Retinal pigment epithelial cell (primary cell): ENCODE measurements at places on chromosomes 6 and 20.

- DNase-seq: no peak
These were observed 208.3 kb upstream of the RIMS1 start for GRCh38 chr6:71678091-71678490.

DNA sequence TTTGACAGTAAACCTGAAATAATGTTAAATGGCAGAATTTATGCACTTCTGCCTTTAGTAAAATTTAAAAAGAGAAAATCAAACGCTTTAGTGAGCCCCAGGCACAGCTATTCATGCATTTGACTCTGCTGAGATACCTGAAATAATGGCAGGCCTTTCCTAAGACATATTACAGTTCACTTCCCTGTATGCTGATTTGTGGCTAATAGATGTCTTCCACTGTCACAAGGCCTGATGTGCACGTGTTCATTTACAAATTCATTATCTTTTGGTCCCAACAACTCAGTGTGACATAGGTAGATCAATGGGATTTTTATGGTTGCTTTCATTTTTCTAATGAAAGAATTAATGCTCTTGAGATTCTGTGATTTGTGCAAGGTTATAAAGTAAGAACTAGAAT, 449.7 kb upstream of the RGS17 start:
- no peak for DNase-seq

GRCh38 chr20:20369250-20370093, 1.6 kb downstream of the INSM1 start:
- no peak for DNase-seq

DNA sequence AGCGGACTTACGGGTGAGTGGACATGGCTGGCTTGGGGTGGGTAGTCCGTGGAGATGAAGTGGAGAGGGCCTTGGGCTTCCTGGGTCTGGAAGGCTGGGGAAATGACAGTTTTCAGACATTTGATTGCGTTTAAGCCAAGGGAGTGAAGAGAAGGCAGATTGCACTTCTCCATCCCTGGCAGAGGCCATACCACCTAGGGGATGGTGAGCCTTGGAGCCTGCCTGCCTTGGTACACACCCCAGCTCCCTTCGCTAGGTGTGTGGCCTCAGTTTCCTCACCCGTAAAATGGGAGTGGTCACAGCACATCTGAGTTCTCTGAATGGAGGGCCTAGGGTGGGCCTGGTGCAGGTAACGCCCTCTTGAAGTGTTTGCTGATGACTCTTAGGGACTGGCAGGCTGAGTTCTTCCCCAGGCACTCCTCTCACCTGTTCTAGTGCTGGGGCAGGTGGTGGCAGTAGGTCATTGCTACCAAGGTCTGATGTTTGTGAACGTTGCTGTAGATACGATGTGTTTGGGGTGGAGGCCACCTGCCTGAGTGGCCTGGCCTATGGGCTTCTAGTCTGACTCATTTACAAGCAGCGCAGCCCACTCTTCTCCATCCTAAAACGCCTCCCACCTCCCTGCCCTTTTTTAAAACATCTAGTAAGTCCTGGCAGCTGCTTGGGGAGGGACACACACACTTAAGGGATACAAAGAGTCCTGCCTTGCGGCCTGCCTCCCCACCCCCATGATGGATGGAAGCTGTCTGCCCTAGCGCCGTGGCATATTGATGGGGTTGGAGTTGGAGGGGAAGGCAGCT, 2.3 kb downstream of the RBM38 start:
- no peak for DNase-seq

- no peak for DNase-seq
These were observed 22.8 kb downstream of the PANK2 start for GRCh38 chr20:3911956-3912355.

- DNase-seq: no peak
These were observed 35.8 kb upstream of the IGF2R start for GRCh38 chr6:159933077-159933476.

GRCh38 chr6:2508071-2508470, 242.7 kb downstream of the MYLK4 start:
- DNase-seq: no peak

DNA sequence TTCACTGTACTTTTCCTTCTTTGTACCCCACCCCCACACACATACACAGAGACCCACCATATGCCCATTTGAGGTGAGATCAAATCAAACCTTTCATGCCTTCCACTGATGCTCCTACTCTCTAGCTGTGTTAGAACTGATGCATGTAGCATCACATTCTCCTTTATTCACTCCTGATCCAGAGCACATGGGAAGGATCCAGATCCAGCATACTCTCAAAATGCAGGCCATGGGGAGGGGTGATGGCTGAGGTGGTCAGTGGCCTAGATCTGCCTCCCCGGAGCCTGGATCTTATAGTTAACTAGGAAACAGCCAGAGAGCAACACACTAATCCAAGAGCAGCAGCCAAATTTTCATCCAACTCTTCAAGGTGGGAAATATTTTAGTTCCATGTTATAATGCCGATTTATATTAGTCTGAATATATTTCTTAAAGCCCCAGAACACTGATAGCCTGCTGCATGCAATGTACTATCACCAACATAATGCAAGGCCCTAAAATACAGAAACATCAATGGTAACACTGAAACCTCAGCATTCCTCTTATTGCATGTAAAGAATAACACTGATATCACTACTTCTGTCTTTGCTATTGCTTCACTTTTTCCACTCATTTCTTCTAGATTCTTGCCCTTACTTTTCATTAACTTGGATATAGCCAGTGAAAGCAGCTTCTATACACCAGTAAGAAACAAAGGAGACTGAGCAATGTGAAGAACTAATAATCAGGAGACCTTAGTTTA, 126.8 kb upstream of the BEND6 start:
- no peak for DNase-seq

GRCh38 chr6:11434565-11435326, 102.8 kb upstream of the TMEM170B start:
- DNase-seq: peak; percentile 72

DNA sequence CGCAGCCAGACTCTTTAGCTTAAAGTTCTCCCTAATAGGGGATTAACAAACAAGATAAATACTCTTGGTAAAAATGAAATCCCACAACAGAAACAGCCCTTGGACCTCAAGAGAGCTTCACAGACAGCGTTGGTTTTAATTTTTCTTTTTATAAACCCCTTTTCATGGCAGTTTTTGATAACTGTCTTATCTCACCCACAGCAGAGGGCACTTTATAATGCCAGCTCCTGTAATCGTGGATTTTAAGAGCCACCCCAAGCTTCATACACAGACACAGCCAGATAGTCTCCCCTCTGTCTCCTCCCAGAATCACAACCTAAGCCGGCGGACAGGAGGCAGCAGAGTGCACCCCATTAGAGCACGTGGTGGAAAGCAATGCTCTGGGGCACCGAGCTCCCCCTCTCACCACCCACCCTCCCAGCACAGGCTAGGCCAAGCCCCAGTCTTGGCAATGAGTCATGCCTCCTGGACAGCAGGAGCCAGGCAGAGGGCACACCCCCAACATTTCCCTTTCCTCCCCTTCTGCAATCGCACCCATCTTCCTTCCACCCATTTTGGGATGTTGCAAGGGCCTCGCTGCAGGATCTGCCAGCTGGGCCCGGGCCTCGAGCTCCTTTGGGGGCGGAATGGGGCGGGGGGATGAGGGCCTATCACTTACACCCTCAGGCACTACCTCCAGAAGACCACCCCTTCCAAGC, 2.4 kb downstream of the JAG1 start:
- DNase-seq: peak; percentile 77

GRCh38 chr6:108434222-108434621, 126.5 kb upstream of the FOXO3 start:
- DNase-seq: no peak

DNA sequence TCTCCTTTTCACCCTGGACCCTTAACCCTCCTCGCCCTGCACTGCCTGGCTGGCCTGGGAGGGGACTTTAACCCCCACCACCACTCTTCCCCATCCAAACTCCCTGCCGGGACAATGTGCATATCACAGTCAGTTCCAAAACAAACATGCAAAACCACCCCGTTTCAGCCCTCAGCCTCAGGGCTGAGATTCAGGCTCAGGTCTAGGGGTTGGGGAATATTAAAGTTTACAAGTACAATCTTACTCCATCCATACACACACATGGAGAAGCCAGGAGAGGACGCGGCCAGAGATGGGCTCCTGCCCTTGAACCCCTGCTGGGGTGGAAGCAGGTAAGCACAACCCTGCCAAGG, 534 bp downstream of the KIAA1755 start:
- DNase-seq: no peak

DNA sequence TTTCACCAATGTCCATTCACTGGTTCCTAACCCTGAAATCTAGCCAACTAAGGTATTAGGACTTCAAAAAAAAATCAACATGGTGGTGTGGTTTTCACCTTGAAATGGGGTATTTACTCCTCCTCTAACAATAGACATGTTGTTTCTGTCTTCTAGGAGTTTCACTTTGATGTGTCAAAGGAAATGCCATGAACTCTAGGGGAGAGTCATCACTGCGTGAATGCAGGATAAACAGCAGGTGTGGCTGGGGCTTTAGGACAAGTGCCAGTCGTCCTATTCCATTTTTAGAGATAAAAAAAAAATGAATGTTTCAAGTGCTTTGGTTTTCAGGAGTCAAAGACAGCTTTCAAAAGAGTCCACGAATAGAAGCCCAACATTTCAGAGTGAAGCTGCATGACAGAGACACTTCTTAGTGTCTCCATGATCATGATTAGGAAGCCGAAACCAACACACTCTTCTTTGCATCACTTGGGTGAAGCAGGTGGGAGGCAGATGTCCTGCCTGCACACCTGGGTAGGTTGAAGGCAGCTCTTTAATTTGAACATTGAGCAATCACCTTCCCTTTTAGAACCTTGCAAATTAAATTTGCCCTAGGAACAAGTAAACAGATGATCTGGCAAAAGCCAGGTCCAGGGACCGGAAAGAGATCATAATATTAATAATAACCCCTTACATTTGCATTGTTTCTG, 328.5 kb upstream of the PRDM1 start:
- DNase-seq: no peak

DNA sequence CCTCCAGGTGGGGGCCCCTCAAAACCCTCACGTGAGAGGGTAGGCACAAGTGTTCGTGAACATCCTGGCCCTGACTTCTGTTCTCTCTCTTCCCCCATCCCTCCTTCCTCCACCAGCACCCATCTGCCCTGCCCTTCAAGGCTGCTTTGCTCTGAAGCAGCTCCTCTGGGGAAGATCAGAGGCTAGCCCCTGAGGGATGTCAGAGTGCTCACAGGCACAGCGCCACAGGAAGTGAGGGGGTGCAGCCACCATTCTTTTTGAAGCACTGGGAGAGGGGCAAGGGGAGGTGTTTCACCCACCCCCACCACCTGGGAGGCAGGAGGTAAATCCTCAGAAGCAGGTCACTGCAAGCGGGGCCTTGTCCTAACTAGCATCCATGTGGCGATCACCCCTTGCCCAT, 11.4 kb downstream of the MOCS1 start:
- no peak for DNase-seq

GRCh38 chr6:43912116-43912577, 142.1 kb downstream of the VEGFA start:
- no peak for DNase-seq

- DNase-seq: no peak
These were observed 73.2 kb downstream of the ROS1 start for GRCh38 chr6:117352466-117353081.

GRCh38 chr6:128694303-128695009, 174.1 kb upstream of the PTPRK start:
- no peak for DNase-seq

- DNase-seq: no peak
These were observed 480.0 kb upstream of the JAG1 start for GRCh38 chr20:11153819-11154218.

GRCh38 chr6:50925981-50926380, 107.3 kb downstream of the TFAP2B start:
- peak; percentile 20 for DNase-seq

DNA sequence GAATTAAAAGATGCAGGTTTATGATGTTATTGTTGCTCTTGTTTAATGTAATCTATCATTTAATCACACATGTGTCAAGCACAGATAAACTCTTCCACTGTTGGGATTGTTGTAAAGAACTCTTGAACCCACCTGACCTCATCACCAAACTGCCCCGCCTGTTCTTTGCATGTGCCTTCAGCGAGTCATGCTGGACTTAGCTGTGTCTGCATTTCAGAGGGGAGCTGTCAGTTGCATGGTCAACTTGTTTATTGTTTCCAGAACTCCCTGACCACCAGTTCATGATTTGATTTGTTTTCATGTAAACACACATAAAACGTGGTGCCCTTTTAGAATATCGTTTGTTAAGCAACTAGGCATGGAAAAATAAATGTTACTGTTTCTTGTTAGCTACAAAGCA, 93.6 kb downstream of the KHDC1L start:
- no peak for DNase-seq

GRCh38 chr6:16450821-16451220, 212.4 kb downstream of the GMPR start:
- DNase-seq: no peak

DNA sequence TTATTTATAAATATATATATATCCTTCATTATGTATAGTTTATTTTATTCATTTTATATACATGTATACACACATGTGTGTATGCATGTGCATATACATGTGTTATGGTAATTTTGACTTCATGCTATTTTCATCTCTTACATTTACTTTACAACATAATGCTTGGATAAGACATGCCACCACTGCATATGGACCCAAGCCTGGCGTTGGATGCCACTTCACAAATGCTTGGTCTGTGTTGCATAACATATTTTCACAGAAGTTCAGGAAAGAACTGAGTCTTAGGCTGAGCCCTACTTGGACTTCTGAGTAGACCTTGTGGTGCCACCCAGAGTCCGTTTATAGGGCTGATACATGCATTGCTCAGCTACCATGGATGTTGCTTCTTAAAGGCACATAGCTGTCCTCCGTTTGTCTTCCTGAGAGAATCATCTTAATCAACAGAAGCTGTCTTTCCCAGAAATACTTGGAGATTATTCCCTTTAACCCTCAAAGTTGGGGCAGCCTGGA, 337.8 kb downstream of the BTBD3 start:
- DNase-seq: no peak

DNA sequence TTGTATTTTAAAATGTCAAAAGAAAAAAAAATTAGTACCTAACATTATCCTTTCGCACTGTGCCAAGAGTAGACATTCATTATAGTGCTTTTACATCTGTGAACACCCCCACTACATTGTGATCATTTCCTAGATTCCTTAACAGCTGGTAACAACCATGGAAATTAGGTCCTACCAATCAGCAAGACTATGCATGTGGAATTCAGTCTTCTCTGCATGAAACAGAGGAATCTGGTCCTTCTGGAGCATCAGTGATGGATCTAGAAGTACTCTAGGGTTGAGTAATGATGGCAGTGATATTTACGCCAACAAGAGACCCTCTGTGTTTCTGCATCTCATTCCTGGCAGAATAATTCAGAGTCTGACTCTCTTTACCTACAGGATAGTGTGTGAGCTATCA, 9.4 kb downstream of the OR12D1 start:
- DNase-seq: no peak
